SK-N-MC (cell line): ENCODE measurements at places on chromosomes 3 and 15.

GRCh38 chr3:108538083-108538482, 27.7 kb upstream of the MYH15 start:
- DNase-seq = peak; percentile 18

DNA sequence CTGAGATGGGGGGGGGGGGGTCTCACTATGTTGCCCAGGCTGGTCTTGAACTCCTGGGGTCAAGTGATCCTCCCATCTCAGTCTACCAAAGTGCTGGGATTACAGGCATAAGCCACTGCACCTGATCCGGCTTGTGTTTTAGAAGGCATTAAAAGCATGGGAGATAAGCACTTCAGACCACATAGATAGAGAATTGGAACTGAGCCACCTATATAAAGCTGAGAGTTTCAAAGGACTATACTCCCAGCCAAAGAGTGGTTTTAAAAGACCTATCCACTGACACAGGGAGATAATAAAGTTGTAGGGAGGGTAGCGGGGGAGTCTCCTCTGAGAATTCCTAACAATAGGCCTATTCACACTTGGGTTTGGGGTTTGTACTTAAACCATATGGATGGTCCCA, 34.8 kb downstream of the DENND4A start:
- DNase-seq = no peak

- no peak for DNase-seq
Observed at GRCh38 chr3:172383306-172383796, 64.9 kb downstream of the GHSR start.

- DNase-seq = no peak
Observed at GRCh38 chr3:195226900-195227447, 44.0 kb downstream of the XXYLT1 start.

GRCh38 chr15:39628546-39629257, 47.8 kb downstream of the THBS1 start:
- DNase-seq = no peak

DNA sequence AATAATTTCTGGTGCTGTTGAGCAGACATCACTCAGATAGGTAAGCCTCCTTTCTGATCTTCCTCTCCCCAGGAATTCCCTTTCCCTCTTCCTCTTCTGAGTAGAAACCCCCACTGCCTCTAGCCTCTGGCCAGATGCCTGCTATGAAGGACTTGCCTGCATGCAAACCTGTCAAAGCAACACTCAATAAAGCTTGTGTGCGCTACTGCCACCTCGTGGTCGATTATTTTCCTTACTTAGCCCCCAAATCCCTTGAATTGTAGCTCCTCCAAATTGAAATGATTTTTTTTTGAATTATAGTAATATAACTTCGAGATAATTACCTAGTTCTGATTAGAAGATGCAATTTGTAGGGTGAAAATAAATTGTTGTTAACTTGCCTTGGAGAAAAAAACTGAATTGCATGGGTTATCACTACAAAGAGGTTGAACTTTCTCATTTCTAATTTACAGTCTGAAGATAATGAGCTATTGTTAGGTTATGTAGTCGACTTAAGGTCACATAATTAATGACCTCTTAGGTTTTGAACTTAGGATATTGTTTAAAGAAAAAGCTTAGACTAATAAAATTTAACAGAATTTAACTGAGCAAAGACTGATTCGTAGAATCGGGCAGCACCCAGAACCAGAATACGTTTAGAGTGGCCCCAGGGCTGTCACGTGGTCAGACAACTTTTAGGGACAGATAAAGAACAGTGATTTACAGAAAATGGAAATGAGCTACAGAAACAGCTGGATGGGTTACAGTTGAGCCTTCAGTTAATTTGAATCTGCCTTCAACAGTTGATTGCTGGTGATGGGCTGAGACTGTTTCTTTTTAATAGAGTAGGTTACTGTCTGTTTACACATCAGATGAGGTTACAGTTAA, 269.3 kb downstream of the ARPP21 start:
- DNase-seq = peak; percentile 77
